ENCODE measurements at places on chromosomes 12 and 14.

GRCh38 chr14:78181270-78181669, 11.1 kb downstream of the NRXN3 start:
- no peak for DNase-seq

DNA sequence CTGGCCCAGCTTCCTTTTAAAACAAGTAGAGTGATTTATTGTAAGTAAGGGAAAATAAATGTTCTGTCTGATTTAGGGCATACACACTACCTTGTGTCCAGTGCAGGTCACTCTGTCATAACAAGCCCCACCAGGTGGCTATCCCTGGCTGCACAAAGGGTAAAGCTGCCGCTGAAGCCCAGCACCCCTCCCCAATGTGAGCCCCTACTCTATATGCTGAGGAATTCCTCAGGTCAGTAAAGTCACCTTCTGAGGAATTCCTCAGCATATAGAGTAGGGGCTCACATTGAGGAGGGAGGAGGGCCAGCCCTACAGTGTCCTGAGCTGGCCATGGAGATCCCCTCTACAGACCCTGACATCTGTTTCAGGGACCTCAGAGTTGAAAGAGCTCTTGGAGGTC, 67.2 kb downstream of the TBC1D30 start:
- no peak for DNase-seq

- DNase-seq, result no peak
Measured at GRCh38 chr12:77600468-77600843, 230.2 kb upstream of the NAV3 start.

DNA sequence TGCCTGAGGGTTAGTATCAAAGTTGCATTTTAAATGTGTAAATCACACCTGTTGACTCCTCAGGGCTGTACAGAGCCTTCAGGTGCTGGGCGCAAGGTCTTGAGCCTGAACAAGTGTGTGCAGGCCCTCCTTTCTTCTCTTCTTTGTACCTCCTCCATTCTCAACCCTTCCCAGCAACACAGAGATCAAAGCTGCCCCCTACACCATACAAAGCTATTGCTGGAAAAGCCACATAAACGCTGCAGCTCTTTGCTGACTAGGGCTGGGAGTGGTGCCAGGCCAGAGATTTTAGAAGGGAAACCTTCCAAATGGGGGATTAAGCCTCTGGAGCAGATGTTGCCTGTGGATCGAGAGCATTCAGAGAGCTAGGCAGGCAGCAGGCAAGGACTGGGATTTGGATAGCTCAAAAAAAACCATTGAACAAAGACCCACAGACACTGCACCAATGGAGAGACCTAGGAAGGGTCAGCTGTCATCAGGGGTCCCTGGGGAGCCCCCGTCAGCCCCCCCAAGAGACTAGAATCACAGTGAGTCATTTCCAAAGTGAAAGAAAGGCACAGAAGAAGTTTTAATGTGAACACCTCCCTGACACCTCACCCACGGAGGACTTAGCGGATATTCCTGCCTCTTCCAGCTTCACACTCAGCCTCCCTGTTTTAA, 18.2 kb upstream of the SUSD6 start:
- no peak for DNase-seq

- no peak for DNase-seq
Measured at GRCh38 chr12:91954326-91954725, 191.3 kb downstream of the BTG1 start.

DNA sequence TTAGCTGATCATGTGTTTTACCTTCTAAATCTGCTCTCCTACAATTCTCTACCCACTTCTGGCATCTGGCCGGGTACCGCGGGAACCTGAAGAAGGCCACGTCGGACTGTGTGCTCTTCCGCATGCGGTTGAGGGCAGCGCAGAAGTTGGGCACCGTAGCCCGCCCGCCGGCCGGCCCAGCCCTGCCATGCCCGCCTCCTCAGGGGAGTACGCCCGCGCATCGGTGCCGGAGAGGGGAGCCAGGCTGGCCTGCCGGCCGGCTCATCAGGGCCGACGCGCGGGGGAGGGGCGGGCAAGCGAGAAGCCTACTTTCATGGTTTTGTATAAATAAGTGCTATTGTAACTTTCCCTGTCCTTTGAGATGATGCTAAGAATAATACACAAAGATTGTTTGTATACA, 19.9 kb upstream of the ADAMTS20 start:
- no peak for DNase-seq

DNA sequence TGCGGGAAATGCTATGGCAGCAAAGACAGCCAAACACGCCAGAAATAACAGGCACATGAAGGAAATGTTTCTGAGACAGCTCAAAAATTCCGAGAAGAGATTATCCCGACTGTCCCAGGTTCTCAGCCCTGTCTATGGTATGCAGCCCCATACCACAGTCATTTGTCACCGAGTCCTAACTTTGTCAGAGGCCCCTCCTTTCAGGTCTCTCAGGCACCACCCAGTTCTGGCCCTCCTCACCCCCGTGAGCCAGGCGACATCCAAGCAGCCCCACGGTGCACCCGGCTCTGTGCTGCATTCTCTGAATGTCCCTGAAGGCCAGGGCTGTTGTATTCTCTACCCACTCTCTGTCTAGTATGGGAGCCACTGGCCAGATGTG, 24.0 kb downstream of the SSH1 start:
- DNase-seq, result peak; percentile 67

DNA sequence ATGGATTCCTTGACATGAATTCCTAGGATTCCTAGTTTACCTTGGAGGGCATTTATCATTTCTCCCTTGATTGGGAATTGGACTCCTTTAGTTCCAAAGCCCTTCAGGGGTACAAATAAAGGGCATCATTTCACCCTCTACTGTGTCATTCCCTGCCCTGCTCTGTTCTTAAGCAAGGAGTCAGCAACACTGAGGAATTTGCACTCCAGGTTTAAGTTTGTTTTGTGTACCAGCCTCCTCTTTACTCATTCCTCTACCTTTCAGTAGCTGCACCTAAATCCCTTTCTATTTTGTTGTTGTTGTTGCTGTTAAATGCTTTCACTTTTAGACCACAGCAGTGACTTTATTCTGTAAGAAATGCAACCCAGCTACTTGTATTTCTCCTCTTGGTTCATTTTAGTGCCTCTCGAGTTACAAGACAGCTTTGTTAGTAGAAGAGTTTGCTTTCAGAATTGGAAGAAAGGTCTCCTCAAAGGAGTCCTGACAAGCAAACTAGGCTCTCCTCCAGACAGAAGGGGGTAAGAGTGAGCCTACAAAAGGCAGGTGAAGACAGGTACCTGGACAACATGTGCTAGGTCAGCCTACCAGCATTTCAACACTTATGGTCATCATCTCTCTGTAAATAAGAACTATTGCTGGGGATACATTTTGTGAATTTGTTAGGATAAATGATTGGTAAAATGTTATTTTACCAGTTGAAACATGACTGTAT, 90.0 kb downstream of the RMST start:
- no peak for DNase-seq

GRCh38 chr12:130476451-130477135, 138.9 kb downstream of the PIWIL1 start:
- no peak for DNase-seq

- no peak for DNase-seq
Measured at GRCh38 chr12:120381752-120382419, 12.9 kb upstream of the MSI1 start.

- no peak for DNase-seq
Measured at GRCh38 chr12:52618216-52618615, at the start of gene KRT73. Gene KRT73 (minus strand): TSS chr12:52618559. CDS start chr12:52618524, 35 bp downstream.

DNA sequence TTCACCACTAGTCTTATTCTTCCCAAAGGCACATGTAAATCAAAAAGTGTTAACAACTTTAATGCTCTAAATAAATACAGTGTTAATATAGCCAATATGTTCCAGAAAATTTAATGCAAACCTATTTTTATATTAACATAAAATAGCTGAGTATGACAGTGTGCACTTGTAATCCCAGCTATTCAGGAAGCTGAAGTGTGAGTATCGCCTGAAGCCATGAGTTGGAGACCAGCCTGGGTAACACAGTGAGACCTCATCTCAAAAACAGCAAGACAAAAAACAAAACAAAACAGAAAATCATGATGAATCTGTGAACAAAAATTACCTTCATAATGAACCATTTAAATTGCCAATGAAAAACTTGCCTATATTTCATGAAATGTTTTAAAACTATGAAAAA, 798.9 kb downstream of the SLC6A15 start:
- no peak for DNase-seq

DNA sequence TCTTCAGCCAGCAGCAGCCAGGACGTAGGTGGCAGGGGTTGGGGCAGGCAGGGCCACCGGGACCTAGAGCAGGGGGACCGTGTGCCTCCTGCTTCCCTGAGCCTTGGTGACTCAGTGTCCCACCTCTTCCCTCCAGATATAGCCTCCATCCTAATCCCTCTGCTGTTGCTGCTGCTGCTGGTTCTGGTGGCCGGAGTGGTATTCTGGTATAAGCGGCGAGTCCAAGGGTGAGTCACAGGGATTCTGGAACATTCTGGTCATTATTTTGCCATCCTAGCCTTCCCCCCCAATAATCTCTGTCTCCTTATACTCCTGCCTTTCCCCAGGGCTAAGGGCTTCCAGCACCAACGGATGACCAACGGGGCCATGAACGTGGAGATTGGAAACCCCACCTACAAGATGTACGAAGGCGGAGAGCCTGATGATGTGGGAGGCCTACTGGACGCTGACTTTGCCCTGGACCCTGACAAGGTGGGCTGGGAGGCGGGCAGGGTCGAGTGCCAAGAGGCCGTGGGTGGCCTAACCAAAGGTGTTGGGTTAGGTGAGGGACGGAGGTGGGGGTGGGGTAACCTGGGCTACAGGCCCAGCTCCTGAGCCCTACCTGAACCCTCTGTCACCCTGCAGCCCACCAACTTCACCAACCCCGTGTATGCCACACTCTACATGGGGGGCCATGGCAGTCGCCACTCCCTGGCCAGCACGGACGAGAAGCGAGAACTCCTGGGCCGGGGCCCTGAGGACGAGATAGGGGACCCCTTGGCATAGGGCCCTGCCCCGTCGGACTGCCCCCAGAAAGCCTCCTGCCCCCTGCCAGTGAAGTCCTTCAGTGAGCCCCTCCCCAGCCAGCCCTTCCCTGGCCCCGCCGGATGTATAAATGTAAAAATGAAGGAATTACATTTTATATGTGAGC, 4.5 kb upstream of the NXPH4 start:
- DNase-seq, result no peak

GRCh38 chr14:23486036-23486435, 16.5 kb downstream of the NGDN start:
- no peak for DNase-seq

DNA sequence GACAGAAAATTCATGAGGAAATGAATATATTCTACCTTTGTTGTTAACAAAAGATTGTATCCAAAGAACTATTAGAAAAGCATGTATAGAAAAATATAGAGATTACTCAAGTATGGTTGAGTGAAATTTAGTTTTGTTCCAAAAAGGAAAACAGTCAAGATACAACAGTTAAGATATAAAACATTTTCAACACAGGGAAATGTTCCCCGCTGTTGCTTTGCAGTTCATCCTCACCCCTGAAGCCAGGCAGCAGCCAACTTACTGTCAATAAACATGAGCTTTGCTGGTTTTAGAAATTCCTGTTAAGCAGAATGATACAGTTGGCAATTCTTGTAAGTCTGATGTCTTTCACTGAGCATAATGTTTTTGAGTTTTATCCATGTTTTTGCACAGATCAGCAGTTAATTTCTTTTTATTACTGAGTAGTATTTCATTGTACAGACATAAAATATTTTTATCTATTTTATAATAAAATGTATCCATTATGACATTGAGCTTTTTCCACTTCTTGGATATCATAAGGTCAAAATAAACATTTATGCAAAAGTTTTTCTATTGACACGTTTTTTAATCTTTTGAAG, 1.2 kb upstream of the CLEC2B start:
- no peak for DNase-seq

- no peak for DNase-seq
Measured at GRCh38 chr14:30553311-30553989, 5.5 kb upstream of the G2E3 start.

GRCh38 chr12:125434936-125435443, 369.8 kb downstream of the AACS start:
- no peak for DNase-seq

- DNase-seq, result no peak
Measured at GRCh38 chr12:38101753-38102152, 214.8 kb upstream of the ALG10B start.

- DNase-seq, result peak; percentile 55
Measured at GRCh38 chr12:94074216-94074979, 74.0 kb upstream of the PLXNC1 start.

GRCh38 chr12:123690191-123690840, 19.4 kb downstream of the TCTN2 start:
- no peak for DNase-seq

DNA sequence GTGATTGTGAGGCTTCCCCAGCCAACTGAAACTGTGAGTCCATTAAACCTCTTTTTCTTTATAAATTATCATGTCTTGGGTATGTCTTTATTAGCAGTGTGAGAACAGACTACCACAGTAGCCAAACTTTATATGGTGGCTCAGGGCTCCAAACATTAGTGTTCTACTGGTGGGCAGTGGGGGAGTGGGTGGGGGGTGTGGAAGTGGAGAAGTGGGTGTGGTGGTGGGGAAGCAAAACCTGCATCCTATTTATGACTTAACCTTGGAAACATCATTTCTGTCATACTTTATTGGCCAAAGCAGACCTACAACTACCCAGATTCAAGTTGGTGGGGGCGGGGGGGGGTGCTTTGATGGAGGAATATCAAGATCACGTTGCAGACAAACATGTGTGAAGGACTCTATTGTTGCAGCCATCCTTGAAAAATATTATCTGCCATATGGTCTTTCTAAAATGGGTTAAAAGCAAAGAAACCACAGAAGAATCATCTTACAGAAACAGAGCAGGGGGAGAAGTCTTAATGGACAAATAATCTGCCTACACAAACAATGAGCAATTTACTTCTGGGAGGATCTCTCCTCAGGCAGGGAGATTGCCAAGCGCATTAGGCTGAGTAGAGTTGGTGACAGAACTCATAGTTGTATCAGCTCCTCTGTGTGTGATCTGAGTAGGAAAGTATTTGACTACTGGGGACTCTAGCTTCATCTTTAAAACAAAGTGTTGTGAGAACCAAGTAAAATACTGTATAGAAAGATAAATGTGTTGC, 1.4 kb upstream of the PWP1 start:
- DNase-seq, result no peak

- DNase-seq, result no peak
Measured at GRCh38 chr14:77579065-77579464, 37.4 kb downstream of the SPTLC2 start.

DNA sequence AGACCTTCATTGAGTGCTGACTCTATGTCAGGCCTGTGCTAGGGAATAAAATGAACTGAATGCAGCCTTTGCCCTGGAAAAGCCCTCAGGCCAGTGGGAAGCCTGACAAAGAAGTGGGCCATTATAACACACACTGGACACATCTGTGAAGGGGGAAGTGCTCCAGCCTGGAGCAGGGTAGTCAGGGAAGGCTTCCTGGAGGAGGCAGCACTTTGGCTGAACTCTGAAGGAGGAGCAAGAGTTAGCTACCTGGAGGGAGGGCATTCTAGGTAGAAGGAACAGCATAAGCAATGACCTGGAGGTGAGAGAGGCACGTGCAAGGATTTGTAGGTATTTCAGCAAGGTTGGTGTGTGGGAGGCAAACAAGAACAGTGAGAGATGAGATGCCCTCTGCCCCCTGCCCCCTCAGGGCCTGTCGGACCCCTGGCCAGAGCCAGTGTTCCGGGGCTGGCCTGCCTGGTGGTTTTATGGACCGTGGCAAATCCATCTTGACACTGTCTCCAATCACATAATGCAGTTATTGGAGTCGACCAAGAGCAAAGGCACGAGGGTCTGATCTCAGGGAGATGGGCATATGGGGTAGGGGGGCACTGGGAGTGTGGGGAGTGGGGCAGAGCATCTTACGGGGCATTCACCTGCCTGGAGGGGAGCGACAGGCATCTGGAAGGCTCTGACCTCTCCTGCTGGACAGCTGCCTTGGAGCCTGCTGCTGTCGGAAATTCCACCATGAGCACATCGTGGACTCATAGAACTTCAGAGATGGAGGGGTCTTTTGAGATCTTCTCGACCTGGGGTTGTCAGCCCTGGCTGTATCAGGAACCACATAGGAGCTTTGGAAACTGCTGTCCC, 2.7 kb upstream of the FAM222A start:
- DNase-seq, result no peak

Measured in left cardiac atrium (tissue), 4 donors.